B cell (primary cell): ENCODE measurements at places on chromosomes 5 and 9.

DNA sequence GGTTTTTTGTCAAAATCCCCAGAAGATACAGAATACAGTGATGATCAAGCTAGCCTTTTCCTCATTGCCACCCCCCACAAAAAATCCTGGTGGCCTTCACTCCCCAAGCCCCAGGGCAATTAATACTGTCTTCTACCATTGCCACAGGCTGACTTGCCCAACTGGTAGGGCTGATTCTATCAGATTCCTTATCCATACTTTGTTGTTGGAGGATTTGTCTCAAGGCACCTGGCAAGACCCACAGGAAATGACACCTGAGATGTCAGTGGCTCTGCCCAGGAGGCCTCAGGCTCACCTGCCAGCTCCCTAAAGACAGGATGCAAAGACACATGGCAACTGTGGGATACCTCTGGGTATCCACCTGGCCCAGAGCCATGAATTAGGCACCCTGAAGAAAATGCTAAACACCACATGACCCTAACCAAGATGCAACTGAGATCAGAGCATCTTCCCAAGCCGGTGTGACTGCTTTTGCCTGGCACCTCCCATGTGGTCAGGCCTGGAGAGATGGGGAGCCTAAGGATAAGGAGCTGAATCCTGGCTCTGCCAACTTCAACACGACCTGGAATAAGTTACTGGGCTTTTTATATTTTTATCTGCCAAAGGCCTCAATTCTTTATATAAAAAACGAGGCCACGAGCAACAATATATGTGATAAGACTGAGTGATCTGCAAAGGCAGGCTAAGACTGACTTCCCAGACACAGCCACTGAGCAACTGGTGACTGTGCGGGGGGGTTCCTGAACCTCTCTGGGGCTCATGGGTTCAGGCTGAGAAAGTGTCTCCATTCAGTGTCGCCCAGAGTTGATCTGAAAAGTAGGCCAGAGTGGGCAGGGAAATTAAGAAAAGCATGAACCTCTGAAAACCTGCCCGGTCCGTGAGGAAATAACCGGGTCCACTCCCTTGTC, 944 bp downstream of the ATOX1 start:
- DNase-seq, result no peak

DNA sequence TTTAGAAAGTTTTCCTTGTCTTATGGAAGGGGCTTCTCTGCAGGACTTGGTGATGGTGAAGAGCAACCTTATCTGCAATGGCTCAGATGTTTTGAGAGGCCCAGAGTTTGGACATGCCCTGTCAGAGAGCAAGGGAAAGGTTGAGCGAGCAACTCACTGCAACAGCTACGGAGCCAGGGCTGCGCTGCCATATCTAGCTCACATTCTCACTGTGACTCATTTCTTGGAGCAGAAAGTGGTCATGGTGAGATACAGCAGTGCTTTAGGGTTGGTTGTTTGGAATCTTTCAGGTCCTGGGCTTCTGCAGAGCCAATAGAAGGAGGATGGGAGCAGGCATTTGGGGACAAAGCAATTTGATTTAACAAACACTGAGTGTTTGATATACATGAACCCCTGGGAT, 12.3 kb downstream of the GLRA1 start:
- DNase-seq, result no peak

GRCh38 chr9:68470067-68470466, 70.6 kb downstream of the TMEM252 start:
- no peak for DNase-seq

DNA sequence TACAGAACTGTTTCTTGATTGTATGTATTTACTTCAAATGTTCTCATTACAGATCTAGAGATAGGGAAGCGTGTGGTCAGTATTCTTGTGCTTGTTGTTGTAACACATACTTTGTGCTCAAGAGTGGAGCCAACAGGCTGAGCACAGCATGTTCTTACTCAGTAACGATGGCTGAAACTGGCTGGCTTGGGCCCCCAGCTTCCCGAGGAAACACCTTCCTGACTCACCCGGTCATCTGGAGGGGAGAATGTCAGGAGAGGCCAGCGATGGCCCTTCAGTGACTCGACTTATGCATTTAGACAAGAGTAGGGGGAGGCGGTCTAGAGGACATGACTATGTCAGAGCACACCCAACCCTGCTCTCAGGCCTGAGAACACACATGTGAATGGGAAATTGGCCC, 25.6 kb downstream of the ZNF474 start:
- no peak for DNase-seq
